Activated CD8-positive, alpha-beta memory T cell treated with anti-CD3 and anti-CD28 coated beads, Interleukin-2, amount 50 U/mL, for 4 hours (primary cell): ENCODE measurements at places on chromosomes 16 and 17.

DNA sequence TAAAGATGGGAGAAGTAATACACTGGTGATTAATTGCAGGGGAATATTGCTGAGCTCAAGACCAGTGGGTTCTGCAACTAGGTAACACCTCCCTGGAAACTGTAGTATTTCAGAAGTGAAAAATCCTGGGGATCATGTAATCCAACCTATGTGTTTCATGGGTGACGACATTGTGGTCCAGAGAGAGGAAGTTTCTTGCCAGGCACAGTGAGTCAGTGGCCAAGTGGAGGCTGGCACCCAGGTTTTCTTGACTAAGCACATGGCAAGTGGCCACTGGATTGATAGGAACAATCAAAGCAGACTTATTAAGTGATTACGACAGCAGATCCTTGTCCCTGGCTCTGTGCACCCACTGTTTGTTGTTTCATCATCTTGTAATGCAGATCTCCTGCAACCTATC, 14.6 kb upstream of the CIITA start:
- DNase-seq: no peak

GRCh38 chr16:53999841-54000240, 286.7 kb downstream of the IRX3 start:
- DNase-seq: no peak

- DNase-seq: no peak
Measured at GRCh38 chr17:71699907-71700306, 420.9 kb upstream of the SOX9 start.

- no peak for DNase-seq
Measured at GRCh38 chr16:17835118-17835876, 364.5 kb upstream of the XYLT1 start.

DNA sequence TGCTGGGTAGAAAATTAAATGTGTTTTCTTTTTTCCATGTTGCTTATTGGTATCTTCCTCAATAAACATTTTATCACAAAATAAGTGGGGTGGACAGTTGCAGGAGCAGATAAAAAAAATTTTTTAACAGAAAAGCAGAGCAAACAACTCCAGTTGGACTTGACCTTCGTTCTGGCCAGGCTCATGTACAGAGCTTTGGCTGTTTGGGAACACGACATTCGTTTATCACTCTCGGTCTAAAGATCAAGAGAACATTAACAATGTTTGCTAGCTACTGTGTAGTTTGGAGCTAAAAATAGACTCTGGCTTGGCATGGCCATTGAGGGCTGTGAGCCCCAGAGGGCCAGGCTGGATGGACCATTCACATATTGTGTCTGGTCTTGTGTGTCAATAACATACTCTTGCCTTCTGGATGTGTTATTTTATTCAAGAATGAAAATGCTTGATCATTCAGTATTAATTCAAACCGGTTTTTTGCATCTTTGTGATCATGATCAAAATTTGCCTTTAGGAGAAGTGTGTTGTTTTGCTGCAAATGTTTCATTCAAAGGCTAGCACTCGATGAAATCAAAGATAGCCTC, 56.6 kb downstream of the TMEM186 start:
- no peak for DNase-seq

GRCh38 chr17:72223866-72224291, 103.1 kb downstream of the SOX9 start:
- no peak for DNase-seq

DNA sequence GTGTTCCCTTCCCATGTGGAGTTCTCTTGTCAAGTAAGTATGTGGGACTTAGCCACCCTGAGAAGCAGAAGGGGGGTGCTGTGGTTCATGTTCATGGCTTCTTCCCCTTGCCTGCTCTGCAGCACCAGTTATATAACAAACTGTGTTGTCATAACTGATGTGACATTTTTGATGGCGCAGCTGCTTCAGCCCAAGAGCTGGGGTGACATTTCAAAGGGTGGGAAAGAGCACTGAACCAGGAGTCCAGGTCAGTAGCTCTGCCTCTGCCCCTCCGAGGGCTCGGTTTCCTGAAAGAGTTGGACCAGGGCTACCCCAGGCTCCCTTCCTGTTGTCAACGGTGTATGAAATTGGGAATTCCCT, 7.4 kb downstream of the GNAO1 start:
- DNase-seq: no peak

DNA sequence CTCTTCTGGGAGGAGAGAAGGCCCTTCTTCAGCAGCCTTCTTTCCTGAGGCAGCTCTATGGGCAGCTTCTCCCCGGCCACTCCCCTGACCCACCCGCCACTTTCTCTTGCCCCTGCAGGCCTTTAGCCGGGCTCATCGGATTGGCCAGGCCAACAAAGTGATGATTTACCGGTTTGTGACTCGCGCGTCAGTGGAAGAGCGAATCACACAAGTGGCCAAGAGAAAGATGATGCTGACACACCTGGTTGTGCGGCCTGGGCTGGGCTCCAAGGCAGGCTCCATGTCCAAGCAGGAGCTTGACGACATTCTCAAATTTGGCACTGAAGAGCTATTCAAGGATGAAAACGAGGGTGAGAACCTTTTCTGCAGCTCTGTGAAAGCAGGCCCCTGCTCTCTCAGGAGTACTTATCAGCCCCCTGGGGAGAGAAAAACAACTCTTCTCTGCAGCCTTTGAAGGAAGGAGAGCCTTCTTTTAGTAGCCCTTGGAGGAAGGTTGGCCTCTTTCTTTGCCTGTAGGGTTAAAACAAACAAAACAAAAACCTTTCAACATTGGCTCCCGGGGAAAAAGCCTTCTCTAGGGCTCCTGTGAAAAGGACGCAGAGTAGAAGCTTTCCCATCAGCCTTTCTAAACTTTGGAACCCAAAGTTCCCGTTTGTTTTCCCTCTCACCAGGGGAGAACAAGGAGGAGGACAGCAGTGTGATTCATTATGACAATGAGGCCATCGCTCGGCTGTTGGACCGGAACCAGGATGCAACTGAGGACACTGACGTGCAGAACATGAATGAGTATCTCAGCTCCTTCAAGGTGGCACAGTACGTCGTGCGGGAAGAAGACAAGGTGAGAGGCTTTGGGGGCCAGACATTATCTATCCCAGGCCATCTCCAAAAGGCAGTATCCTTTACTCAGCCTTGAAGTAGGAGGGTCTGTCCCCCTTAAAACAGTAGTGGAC, 12.7 kb downstream of the RNF227 start:
- DNase-seq: no peak

- DNase-seq: no peak
Measured at GRCh38 chr17:58521680-58522079, 7.2 kb upstream of the MTMR4 start.

DNA sequence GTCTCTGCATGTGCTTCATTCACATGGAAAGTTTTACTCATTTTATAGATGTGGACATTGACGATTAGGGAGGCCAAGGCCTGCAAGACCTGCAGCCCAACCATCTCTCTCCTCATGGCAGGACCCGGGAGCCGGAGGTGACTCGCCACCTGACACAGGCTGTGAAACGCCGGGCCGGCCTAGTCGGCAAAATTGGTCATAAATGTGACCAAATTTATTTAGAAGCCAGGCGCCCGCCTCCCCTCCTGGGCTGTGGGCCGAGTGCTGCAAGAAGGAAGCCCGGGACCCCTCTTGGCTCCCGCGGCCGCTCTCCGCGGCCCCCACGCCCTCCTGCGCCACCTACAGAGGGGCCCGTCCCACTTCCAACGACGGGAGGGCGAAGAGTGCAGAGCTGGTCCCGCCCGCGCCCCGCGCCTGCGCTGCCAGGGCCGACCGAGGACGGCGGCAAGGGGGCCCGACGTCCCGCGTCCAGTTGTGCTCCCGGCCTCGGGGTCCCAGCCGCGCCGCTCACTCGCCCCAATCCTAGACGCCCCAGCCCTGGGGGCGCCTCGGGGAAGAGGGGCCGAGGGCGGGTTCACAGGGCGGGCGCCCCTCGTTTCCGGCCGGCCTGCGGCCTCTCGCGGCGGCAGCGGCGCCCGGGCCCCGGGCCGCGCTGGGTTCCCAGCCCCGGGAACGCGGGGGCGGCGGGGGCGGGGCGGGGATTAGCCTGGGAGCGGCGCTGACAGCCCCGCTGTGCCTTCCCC, 47.5 kb downstream of the WNT3 start:
- no peak for DNase-seq

GRCh38 chr17:68942389-68942788, 12.8 kb downstream of the ABCA8 start:
- no peak for DNase-seq

- DNase-seq: no peak
Measured at GRCh38 chr17:82120148-82120547, 22.1 kb upstream of the FASN start.

- DNase-seq: peak; percentile 33
Measured at GRCh38 chr17:32265192-32265923, at the start of gene RHBDL3. Gene RHBDL3, plus strand, starts transcription at chr17:32265832. Its CDS starts 358 bp downstream, at chr17:32266190.

- DNase-seq: no peak
Measured at GRCh38 chr16:81938326-81939163, 72.7 kb downstream of the SDR42E1 start.

GRCh38 chr17:46154151-46154816, 38.9 kb downstream of the KANSL1 start:
- DNase-seq: no peak

- no peak for DNase-seq
Measured at GRCh38 chr17:10754109-10754508, 24.3 kb upstream of the TMEM220 start.

DNA sequence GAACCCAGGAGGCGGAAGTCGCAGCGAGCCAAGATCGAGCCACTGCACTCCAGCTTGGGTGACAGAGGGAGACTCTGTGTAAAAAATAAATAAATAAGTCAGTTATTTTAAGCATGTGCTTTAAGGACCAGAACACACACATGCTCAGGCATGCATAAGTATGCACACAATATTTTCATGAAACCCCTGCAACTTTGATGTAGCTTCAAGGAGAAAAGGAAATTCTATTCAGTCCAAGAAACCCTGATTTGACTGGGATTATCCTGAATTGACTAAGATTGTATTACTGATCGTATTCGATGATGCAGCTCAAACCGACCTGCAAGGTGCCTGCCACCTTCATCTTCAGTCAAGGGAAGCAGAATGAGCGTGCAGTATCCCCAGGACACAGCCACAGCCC, 841 bp downstream of the TEKT5 start:
- DNase-seq: no peak

- DNase-seq: no peak
Measured at GRCh38 chr16:75265911-75266701, 14.7 kb upstream of the BCAR1 start.

DNA sequence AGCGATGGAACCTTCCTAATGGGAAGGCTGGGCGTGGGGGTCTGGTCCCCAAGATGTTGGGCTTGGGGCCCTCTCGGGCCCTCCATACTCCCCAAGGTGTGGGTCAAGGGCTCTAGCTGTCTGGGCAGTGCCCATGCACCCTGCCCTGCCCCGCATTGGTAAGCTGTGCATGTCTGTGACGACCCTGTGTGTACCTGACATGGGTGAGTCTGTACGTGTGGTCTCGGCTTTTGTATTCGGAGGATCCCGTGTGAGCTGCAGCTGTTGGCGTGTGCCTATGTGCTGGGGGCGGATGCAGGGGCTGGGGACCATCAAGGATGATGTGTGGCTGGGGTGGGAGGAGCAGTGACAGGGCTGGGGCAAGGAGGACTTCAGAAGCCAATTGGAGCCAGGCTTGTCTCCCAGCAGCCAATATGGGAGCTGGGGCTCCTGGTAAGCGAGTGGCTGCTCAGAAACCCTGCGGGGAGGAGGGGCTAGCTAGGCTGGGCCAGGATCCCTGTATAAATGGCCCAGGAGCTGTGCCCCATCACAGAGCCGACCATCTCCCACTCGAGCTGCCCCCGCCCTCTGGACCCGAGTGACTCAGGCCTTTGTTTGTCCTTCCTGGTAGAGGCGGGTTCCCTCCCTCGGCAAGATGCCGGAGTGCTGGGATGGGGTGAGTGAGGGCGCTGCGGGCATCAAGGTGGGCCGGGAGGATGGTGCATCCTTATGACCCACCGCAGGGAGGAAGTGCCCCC, at the start of gene NDRG4:
Gene NDRG4, plus strand, starts transcription at position 529 of the 737 bp plus-strand sequence. Its CDS starts 106 bp downstream, at position 635.
- DNase-seq: no peak

- no peak for DNase-seq
Measured at GRCh38 chr16:90078579-90078895, 1.4 kb upstream of the PRDM7 start.

DNA sequence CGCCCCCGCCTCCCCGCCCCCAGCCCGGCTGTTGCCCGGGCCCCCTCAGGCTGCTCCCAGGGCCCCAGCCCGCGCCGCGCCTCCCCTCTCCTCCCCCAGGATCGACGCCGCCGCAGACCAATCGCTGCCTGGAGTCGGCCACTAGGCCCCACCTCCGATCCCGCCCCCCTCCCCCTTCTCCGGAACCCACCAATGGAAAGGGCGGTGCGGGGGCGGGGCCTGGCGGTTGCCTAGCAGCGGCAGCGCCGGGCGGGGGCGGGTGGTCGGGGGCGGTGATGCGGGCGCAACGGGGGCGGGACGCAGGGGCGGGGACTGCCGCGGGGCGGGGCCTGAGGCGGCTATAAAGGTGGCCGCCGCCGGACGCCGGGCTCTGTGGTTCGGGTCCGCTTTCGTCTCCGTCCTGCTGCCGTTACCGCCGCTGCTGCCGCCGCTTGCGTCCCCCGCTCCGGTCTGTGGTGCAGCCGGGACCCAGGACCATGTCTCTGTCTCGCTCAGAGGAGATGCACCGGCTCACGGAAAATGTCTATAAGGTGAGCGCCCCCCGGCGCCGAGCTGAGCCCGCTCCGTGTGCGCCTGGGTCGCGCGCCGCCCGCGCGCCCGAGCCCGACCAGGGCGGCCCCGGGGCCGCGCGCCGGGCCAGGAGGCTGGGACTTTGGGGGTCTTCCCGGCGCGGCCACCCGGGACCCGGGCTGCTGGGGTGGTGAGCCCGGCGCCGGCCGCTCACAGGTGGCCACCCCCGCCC, at the start of gene BAIAP2:
Gene BAIAP2, plus strand, starts transcription at position 373 of the 742 bp plus-strand sequence. Its CDS starts 104 bp downstream, at position 477.
- DNase-seq: peak; percentile 98

GRCh38 chr17:12977008-12977751, 40.6 kb downstream of the ELAC2 start:
- DNase-seq: no peak
